Coronary artery (tissue), 2 donors: ENCODE measurements at places on chromosomes 7 and 10.
A peak's percentile ranks its signal among the peaks of the same experiment; 100 is the strongest.

DNA sequence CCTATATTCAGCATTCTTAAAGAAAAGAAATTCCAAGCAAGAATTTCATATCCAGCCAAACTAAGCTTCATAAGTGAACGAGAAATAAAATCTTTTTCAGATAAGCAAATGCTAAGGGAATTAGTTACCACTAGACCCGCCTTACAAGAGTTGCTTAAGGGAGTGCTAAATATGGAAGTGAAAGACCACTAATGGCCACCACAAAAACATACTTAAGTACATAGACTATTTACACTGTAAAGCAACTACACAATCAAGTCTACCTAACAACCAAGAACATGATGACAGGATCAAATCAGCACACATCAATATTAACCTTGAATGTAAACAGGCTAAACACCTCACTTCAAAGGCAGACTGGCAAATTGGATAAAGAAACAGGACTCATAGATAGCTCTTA lies 42.2 kb upstream of the NME8 start:
- no peak for DNase-seq

GRCh38 chr10:2476218-2476811 lies 591.0 kb upstream of the PFKP start:
- DNase-seq: no peak

DNA sequence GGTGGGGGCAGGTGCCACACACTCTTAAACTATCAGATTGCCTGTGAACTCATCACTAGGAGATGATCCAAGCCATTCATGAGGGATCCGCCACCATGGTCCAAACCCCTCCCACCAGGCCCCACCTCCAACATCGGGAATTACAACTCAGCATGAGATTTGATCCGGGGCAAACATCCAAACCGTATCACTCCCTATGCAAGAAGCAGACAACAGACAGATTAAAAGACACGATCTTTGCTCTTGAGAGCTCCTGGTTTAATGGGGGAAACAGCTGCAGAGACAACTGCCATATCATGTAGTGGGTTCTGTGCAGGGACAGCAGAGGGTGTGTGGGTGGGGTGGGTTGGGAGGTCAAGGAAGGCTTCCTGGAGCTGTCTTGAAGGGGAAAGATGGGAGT lies 123.6 kb downstream of the EMX2 start:
- peak; percentile 17 for DNase-seq

- no peak for DNase-seq
Observed at GRCh38 chr10:94757916-94758315, 4.6 kb upstream of the CYP2C19 start.

GRCh38 chr7:31767686-31768358 lies 80.8 kb downstream of the PPP1R17 start:
- DNase-seq: no peak

GRCh38 chr7:19709249-19709578 lies 377 bp upstream of the POLR1F start:
- no peak for DNase-seq

GRCh38 chr7:149196151-149196704 lies 882 bp downstream of the ZNF282 start:
- DNase-seq: no peak

DNA sequence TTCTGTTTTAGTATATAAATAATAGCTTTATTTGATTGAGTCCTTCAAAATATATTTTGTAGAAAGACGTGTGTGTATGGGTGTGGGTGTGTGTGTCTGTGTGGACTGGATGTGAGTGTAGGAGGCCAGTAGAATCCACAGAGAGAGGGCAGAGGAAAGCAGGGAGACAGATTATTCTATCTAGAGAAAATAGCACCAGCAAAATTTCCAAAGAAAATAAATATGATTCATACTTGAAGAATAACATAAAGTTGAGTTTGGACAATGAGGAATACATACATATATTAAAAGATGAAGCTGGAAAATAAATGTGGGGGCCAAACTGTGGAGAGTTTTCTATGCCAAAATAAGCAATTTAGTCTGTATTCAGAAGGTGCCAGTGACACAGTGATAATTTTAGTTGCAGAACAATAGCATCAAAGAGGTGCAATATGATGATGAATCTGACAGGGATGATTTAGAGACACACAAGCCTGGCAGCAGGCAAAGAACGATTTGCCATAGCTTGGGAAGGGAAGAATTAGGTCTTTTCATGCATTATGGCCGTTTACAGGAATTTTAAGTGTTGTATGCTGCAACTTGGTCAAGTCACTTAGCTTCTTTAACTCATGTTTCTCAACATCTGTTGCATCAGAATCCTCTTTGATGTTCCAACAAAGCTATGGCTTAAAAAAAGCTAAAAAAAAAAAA lies 121.3 kb downstream of the SEMA3A start:
- no peak for DNase-seq

GRCh38 chr7:37683246-37684120 lies at the start of gene GPR141:
Gene GPR141 (plus strand): TSS chr7:37683766. CDS start chr7:37740394, 56,628 bp downstream.
- DNase-seq: no peak

DNA sequence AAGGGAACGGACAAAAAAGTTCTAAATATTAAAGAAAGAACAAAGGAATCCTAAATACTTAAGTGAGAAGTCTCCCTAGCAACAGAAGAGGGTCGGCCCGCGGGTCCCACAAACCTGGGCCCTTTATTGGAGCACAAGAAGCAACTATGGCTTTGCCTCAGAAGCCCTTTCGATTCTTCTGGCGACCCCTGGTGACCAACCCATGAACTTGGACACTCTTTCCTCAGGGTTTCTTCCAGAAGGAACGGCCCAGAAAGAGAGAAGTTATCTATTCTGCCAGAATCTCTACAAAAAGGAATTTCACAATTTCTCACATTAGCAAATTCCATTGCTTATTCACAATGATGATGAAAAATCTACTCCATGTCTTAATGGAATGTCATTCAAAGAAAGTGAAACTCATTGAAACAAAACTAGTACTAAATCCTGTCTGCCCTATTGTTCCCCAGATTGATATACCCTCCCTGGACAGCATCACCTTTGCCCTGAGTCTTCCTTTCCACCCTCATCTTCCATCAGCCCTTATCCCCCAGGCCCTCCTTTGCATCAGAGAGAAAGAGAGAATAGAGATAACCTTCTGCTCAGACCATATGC lies 43.7 kb downstream of the CPVL start:
- DNase-seq: no peak

DNA sequence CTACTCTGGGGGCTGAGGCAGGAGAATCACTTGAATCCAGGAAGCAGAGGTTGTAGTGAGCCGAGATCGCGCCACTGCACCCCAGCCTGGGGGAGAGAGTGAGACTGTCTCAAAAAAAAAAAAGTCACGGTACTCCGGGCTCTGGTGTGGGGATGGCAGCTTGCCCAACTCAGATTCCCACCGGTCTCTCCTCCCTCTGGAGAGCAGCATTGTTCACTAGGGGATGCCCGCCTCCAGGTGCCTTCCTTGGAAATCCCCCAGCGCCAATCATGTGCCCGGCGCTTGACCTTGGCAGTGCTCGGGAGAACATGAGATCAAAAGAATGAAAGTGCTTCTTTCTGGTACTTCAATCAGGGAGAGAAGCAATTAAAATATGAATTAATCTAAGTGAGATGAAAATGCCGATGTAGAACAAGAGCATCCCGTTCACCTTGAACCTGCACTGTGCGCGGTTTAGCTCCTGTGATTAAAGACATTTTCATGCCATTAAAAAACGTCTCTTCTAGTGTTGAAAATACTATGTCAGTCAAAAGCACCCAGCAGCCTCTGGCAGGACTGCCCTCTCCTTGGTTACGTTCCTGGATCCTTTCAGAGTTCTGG lies 1127.3 kb upstream of the AUTS2 start:
- DNase-seq: no peak

GRCh38 chr7:74572301-74572979 lies 85.1 kb upstream of the GTF2I start:
- DNase-seq: no peak

DNA sequence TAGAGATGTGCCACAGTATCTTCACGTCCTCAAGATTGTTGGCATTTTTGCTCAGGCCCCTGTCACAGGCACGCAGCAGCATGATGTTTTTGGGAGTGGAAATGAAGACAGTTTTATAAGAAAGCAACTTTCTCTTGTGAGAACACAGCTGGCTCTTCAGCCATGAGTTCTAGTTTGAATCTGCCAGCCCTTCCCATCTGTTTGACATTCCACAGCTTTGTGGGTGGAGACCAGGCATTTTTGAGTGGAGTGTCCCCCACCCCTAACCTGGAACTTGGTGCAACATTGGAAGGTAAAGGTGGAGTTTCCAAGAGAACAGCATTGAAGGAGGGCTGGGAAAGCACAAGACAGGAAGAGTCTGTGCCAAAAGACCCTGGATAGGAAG lies 253.1 kb upstream of the IGFBP3 start:
- no peak for DNase-seq

DNA sequence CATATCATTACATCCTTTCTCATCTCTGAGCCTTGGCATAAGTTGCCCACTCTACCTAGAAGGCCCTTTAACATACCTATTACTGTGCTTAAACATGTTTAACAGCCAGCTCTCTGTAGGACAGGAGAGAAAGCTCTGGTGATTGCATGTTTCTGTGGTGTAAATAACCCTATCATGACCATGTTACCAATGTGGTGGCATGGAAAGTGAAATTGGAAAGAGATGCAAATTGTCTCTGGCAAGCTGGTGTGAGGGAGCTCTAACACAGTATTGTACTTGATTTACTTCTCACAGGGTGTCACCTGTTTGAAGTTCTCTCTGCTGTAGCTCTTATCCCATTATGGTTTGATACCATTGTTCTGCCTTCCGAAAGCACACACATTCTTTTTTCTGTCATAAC lies 231.8 kb upstream of the DKK1 start:
- no peak for DNase-seq

DNA sequence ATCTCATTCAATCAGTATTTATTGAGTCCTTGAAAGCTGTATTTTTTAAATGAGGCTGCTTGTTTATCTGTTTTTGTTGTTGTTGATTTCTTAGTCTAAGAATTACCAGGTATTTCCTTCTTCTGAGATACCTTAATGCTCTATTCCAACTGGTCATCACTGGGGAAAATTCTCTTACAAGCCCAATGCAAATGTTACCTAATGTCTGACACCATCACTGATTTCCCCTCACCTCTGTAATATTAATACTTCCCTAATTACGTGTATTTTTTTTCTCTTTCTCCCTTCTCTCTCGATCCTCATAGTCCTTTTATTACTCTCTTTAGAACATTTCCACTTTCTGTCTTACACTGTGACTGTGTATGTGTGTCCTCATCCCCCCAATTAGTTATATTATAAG lies 13.9 kb downstream of the HDAC9 start:
- DNase-seq: no peak

- DNase-seq: no peak
Observed at GRCh38 chr7:12534046-12534445, 36.5 kb upstream of the SCIN start.

DNA sequence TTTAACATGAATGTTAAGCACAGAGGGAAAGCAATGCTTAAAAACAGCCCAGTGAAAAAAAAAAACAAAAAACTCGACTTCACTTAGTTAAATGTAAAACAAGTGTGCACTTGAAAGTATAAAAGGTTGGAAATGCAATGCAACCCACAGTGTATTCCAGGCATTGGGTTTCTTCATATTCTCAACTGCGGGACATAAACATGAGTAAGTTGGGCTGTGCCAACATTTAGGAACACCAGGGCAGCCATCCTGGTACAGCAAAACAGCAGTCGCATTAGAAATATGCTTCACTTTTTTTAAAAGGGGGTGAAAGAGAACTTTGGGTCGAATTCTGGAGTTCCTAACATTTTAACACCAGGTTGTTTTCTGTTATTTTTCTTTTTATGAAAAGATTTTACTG lies 937 bp downstream of the STEAP1 start:
- DNase-seq: no peak

DNA sequence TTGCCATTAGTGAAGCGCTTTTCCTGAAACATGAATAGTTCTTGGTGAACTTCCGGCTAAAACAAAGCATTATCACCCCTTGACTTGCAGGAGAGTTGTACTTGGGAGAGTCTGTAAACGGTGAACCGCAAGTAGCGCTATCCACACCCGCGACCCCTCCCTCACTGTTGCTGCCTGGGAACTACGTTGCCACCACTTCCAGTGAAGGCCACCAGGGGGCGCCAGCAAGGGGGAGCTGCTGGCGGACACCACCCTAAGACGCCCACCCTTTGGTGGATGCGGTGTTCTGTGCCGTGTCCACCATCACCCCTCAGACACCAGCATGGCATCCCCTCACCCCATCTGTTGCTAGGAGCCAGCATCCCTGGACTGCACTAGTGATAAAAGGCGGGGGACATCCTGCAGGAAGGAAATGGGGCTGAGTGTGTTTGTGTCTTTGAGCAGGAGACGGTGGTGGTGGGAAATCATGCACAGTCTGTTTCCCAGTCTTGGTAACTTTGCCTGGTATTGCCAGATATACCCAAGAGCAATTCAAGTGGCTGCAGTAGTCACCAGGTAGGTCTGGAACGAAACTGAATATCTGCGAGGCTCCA lies 298.2 kb downstream of the FRMD4A start:
- DNase-seq: no peak

- DNase-seq: peak; percentile 38
Observed at GRCh38 chr7:157972914-157973313, 614.7 kb downstream of the PTPRN2 start.

DNA sequence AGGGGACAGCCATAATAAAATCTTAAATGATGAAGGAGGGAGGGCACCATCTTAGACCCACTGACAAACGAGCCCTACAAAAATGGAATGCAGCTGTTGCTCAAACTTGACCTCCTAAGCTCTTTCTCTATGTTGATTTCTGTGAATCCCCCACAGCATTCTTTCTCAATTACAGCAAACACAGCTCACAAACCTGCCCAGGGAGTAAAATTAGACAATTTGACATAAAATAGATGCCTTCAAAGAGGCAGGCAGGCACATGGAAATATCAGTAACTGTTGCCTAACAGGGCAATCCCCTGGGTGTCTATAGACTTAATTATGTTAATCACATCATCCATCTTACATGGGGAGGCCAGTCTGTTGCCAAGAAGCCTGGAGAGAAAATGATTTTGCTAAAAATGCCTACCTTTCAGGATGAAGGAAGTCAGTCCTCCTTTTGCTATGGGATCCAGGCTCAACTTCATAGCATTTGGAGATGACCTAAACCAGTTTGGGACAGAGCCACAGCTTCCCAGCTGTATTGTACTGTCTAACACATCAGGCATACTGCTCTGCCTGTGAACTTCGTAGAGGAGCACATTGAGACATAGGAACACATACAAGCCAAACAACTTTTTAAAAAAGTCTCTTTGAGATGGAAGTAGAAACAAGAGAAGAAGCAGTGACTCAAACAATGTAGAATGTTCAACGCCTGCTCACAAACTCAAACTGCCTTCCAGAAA lies 1177.4 kb downstream of the SORCS1 start:
- DNase-seq: no peak

- no peak for DNase-seq
Observed at GRCh38 chr10:104268405-104268712, 625 bp upstream of the GSTO2 start.

GRCh38 chr7:117116211-117116610 lies 162.9 kb downstream of the ST7 start:
- DNase-seq: no peak

- no peak for DNase-seq
Observed at GRCh38 chr10:61836888-61837754, 64.4 kb upstream of the ARID5B start.
